ENCODE measurements at places on chromosomes 16 and 17.

GRCh38 chr17:39611401-39612112 is 3.8 kb upstream of the NEUROD2 start:
- DNase-seq, result no peak

- no peak for DNase-seq
Measured at GRCh38 chr16:66592814-66593213, 11.7 kb upstream of the CMTM3 start.

GRCh38 chr17:15998031-15998562 is 1.4 kb downstream of the ZSWIM7 start:
- peak; percentile 7 for DNase-seq

DNA sequence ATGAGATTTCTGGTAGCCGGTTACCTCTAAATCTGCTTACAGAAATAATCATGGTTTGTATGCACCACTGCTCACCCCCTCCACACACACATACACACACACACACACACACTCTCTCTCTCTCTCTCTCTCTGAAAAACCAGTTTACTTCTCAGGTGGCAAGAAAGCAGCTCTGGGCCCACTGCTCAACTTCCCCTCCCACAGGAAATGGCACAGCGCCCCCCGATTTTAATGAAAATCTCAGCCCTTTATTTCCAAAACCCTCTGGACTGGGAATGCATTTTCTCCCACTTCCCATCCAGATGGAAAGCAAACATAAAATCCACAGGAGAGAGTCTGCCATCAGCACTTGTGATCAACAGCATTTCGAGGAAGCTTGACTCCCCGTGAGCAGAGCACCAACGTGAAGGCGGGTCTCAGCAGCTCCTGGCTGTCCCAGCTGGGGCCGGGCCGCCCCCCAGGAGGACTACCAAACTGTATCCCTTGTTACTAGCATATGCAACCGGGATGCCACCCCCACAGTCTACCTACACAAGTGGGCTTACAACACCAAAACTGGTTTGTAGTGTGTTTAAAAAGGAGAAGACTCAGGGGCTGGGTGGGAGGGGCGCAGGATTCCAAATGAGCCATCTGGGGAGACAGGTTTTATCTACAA is 121.1 kb downstream of the SLC39A11 start:
- no peak for DNase-seq

DNA sequence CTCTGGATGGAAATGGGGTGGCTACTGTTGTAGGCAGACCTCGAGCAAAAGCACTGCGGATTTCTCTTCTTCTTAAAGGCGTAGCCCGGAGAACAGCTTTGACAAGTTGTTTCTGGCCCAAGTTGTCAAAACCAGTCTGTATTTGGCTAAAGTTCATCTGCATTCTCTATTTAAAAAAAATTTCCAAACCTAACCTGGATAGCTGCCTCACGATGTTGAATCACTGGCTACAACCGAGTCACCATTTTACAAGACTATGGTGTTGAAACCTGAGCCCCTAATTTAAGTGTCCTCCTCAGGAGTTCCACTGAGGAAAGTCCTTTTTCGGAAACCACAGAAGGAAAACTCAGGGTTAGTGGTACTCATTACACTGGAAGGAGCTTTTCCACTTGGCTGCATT is 1.5 kb downstream of the SLC16A6 start:
- DNase-seq, result no peak

DNA sequence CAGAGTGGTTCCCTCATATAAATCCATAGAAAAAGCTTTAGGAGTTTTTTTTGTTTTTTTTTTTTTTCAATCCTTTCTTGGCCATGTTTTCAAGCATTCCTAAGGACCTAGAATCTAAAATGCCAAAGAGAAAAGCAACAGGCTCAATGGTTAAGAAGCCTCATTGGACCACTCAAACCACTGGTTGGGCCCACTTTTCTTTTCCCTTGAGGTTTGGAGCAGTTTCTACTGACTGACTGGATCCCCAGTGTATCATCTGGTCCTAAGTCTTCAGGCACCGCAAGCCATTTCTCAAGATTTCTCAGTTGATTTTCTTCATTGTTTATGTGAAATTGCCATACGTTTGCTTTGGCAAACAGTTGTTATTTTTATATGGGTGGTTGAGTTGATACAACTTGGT is 14.4 kb downstream of the METTL9 start:
- no peak for DNase-seq

- DNase-seq, result no peak
Measured at GRCh38 chr16:54466233-54466632, 179.6 kb upstream of the IRX3 start.

GRCh38 chr16:85357924-85358505 is 245.7 kb upstream of the CIBAR2 start:
- no peak for DNase-seq

DNA sequence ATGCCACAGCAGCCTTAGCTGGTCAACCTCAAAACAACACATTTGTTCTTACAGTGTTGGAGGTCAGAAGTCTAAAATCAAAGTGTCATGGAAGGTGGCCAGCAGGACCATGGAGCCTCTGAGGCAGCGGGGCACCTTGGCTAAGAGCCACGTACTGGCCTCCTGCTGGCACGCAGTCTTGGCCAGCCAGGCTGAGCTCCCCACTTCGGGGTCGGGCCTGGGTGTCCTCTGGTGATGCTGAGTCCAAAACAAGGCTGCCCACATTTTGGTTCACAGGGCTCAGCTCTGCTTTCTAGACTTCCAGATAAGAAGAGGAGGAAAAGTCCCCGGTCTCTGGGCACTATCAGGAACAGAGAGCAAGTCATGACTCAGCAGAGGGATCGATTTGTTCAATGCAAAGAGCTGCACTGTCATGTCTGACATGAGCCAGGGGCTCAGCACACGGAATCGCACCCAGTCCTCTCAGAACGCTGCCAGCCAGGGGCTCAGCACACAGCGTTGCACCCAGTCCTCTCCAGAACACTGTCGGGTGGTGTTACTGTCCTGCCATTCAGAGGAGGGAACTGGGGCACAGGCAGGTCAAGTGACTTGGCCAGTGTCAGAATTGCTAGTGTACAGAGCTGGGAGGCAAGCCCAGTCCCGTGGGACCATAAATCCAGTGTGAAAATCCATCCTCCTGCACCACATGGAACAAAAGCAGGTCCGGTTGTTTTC is 2.5 kb downstream of the LGALS9 start:
- DNase-seq, result peak; percentile 87

- no peak for DNase-seq
Measured at GRCh38 chr16:85562093-85562786, 50.9 kb upstream of the GSE1 start.

- no peak for DNase-seq
Measured at GRCh38 chr16:80803339-80804055, 901 bp downstream of the CDYL2 start.

DNA sequence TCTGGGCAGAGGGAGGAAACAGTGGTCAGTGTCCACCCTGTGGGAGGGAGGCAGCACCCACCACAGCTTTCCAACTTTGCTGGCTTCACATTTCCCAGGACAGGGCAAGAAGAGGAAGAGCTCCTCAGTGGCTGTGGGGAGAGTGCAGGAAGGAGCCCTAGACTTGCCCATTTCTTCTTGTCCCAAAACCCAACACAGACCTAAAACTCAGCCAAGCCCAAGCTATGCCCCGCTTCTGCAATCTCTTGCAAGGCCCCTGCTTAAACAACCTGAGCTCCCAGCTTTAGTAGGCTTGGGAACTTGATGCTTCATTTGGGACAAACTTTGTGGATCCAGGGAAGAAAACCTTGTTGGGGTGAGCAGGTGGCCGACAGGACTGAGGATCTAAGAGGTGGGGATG is 173.8 kb downstream of the LGALS9B start:
- DNase-seq, result no peak

DNA sequence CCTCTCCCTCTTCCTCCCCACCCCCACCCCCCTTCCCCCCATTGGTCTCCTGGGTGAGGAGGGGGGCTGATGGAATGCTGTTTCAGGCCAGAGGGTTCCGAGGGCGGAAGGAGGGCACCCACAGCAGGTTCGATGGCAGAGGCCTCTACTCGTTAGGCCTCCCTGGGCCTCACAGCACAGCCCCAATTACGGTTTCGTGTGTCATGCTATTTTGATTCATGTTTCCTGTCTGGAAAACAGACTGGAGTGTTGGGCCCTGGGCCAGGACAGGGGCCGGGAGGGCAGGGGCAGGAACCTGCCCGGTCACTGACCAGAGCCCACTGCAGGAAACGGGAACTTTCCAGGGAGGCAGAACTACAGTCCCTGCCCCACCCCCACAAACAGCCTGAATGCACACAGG is 138.2 kb downstream of the C16orf95 start:
- no peak for DNase-seq

DNA sequence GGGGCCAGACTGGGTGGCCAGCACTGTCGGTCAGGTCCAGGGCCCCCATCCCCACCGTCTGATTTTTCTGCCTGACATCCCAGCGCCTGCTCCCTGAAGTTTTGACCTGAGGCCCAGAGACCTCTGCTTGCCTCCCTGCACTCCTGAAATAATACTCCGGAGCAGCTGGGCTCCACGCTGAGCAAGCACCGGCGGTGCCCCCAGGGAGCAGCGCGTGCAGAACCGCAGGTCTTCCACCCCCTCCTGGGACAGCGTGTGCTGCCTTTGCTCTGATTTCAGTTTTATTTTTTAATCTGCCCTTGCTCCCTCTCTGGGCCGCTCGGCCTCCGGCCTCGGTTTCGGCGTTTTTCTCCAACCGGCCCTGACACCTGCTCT is 132.4 kb upstream of the GSE1 start:
- DNase-seq, result no peak

DNA sequence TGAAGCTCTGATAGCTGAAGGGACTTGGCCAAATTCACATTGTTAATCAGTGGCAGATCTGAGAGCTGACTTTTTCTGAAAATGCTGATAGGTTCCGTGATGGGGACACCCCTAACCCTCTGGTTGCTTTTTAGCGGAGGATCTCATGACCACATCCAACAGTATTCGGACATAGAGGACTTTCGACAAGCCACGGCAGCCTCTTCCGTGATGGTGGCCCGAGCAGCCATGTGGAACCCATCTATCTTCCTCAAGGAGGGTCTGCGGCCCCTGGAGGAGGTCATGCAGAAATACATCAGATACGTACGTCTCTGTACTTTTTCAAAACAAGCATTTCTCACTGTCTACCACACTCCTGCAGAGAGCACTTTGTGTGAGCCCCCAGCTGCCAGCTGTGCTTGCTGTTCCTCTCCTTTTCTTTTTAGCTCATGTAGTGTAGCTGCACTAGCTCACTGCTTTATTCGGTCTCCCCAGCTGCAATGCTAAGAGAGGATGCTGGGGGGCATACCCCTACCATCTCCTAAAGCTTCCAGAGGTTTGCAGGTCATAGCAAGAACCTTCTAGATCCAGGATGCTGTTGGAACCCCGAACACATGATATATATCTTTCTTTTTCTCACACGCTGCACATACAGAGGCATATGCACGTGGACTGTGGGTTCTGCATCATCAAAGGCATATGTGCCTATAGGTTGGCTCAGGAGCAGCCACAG is 14.2 kb upstream of the NFATC3 start:
- DNase-seq, result no peak

GRCh38 chr17:4839965-4840892 is 7.1 kb downstream of the MINK1 start:
- no peak for DNase-seq

GRCh38 chr17:51289696-51290111 is 29.4 kb downstream of the UTP18 start:
- no peak for DNase-seq

DNA sequence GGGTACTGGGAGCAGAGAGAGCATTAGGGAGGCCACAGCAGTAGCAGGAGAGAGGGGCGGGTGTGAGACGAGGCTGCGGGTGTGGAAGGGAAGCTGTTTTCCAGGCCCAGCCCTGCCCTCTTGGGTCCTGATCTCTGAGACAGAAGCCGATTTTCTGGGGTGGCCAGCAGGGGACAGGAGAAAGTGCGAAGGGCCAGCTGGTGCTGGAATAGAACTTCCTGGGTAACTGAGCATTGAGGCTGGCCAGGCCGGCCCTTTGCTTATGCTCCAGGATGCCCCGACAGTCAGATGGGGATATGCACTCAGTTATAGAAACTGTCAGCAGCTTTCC is 804 bp downstream of the BTBD17 start:
- no peak for DNase-seq

GRCh38 chr17:82325286-82326180 is 8.0 kb downstream of the SECTM1 start:
- DNase-seq, result no peak
